ENCODE measurements at places on chromosomes 7 and 10. TPM values are rescaled to one million over a fixed set of nuclear protein-coding genes. Genes with fewer than 3 reads are reported as not detected.

The BMPER gene
- 0.65 TPM for total RNA-seq

The OR2A5 gene
- not detected for total RNA-seq

The GBX1 gene
- under 0.01 TPM for total RNA-seq

The FGL2 gene
- total RNA-seq: under 0.01 TPM

The LRRC4 gene
- total RNA-seq: 2.3 TPM

The AKR1E2 gene
- 7.2 TPM for total RNA-seq

The COBL gene
- total RNA-seq: not detected

Data from vein endothelial cell (primary cell).